ENCODE measurements at places on chromosomes 12 and 14.
A peak's percentile ranks its signal among the peaks of the same experiment; 100 is the strongest.

GRCh38 chr12:118853634-118854033 lies 127.7 kb upstream of the SRRM4 start:
- no peak for DNase-seq

GRCh38 chr14:89331398-89331797 lies 85.6 kb downstream of the FOXN3 start:
- DNase-seq, result no peak

GRCh38 chr12:46110928-46111699 lies 120.7 kb upstream of the SCAF11 start:
- no peak for DNase-seq

DNA sequence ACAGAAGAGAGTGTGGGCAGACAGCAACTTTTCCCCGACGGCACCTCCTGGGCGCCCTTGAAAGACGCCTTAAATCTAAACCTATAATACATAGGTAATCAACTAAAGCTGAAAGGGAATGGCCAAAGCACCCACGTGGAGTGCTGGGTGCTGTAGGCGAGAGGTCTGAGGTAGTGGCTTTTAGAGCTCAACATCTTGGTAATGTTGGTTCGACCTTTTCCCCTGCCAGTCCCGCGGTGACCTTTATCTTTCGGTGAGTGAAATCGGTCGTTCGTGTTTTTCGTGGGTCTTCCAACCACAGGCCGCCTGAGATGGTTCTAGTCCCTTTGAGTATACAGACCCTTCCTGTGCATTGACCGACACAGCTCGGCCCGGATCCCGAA lies 9.1 kb downstream of the OR6S1 start:
- DNase-seq, result no peak

DNA sequence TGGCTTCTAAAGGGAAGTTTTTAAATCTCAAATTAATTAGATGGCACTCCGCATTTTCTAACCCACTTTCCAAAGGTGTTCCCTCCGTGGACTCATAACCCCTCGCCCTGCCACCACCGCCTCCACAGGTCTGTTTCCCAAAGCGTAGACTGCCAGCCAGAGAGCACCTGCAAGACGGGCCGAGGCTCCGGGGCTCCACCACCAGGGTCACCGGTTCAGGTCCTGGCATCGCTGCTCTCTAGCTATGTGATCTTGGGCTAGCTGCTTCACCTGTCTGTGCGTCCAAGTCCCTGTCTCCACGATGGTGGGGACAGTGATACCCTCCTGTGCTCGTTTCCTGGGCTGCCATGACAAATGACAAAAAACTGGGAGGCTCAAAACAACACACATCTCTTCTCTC lies 11.5 kb downstream of the RIMBP2 start:
- no peak for DNase-seq

- no peak for DNase-seq
Measured at GRCh38 chr12:14601692-14602478, 34.2 kb upstream of the PLBD1 start.

DNA sequence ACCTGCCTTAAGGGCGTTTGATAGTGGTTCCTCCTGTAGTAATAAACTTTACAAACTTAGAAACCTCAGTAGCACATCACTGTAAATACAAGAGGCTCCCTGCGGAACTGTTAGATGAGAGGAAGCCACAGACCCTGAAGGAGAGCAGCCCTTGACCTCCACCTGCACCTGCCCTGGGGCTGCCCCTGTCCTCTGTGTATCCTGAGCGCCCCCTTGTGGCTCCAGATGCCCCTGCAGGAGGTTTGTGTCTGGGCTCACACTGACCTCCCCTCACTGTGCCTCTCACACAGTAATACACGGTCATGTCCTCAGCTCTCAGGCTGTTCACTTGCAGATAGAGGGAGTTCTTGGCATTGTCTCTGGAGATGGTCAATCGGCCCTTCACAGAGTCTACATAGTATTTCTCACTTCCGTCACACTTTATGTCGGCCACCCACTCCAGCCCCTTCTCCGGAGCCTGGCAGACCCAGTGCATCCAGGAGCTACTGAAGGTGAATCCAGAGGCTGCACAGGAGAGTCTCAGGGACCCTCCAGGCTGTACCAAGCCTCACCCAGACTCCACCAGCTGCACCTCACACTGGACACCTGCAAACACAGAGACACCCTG lies 1059.8 kb downstream of the TMEM121 start:
- peak; percentile 25 for DNase-seq

GRCh38 chr14:92515546-92516343 lies 2.2 kb downstream of the RIN3 start:
- DNase-seq, result no peak

GRCh38 chr12:47114481-47114892 lies 34.7 kb upstream of the AMIGO2 start:
- DNase-seq, result no peak

GRCh38 chr12:18415227-18415626 lies 153.9 kb downstream of the PIK3C2G start:
- no peak for DNase-seq

DNA sequence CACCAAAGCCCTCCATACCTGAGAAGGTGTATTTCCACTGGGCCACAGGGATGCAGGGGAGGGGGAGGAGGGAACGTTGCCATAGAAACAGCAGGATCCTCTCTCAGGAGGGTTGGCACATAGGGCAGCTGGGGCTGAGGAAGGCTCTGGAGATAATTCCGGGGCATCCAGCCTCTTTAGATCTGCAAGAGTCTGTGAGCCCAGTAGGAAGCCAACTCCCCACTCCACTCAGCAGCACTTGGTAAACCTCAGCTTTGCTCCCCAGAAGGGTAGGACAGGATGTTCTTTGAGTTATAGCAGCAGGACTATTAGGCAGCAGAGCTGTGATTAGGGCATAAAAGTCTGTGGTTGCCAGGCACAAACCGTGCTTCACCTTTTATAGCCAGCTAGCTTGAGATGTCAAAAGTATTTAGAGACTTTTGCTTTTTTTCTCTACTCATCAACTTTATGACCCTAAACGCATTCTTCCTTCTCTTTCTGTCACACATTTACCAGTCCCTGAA lies 7.8 kb upstream of the PLEKHG3 start:
- no peak for DNase-seq

DNA sequence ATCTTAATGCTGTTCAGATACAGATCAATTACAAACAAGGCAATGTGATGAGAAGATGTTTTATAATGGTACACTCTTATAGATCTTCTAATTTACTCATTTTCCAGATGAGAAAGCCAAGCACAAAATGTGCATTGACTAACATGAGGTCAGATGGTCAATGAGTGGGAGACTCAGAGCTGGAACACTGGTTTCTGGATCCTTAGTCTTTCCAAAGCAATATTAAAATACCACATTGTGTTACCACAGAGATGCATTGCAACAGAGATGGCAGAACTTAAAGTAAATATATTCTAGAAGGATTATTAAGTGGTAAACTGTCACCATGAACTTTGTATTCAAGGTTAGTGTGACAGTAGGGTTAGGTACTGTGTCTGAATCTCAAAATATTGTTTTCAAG lies 113.6 kb downstream of the SLC15A5 start:
- peak; percentile 20 for DNase-seq

DNA sequence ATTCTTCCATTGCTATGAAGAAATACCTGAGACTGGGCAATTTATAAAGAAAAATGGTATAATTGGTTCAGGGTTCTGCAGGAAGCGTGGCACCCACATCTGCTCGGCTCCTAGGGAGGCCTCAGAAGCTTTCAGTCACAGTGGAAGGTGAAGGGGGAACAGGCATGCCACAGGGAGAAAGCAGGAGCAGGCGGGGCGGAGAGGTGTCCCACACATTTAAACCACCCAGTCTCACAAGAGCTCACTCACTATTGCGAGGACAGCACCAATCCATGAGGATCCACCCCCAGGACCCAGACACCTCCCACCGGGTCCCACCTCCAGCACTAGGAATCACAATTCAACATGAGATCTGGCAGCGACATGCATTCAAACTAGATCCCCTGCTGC lies 56.0 kb upstream of the C14orf180 start:
- DNase-seq, result no peak

GRCh38 chr14:58626431-58626831 lies 11.3 kb upstream of the DACT1 start:
- DNase-seq, result no peak

GRCh38 chr12:1907652-1908611 lies 10.5 kb downstream of the CACNA2D4 start:
- DNase-seq, result no peak

DNA sequence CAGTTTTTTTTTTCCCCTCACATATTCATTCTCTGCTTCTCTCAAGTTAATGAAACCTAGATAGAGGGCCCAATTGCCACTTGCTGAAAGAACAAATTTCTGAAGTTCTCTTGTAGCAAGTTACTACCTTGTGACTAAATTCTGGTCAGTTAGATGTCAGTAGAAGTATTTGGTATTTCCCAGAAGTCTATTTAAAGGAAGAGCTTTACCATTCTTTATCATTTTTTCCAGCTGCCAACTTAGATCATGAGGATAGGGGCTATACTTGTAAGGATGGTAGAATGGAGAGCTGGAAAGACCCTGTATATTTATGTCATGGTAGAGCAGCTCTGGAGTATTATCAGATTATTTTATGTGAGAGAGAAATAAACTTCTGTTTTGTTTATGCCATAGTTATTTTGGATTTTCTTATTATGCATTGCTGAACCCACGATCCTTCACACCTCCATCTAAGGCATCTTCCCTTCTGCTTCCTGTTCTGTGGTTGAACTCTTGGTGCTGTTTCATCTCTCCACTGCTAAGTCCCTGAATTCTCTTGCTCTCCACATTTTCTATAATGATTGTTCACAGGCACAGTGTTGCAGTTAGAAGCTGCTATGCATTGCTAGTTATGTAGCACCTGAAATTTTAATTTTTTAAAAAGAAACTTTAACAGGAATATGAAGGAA lies 25.9 kb downstream of the FUT8 start:
- no peak for DNase-seq

- no peak for DNase-seq
Measured at GRCh38 chr12:48985475-48985897, 7.4 kb downstream of the WNT1 start.

DNA sequence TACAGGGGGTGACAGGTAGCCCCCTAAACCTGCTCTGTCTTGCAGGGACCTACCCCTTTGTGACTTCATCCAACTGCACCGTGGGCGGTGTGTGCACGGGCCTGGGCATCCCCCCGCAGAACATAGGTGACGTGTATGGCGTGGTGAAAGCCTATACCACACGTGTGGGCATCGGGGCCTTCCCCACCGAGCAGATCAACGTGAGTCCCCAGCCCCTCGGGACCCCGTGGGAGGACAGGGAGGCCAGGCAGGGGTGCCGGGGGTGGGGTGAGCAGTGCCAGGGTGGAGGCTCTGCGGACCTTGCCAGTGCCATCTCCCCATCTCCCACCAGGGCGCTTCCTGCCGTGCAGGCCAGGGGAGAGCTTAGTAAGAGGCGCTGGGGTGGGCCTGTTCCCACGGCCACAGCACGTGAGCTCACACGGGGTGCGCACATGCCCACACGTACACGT lies 11.1 kb upstream of the SIVA1 start:
- no peak for DNase-seq

GRCh38 chr12:806200-806791 lies 53.9 kb downstream of the WNK1 start:
- no peak for DNase-seq

DNA sequence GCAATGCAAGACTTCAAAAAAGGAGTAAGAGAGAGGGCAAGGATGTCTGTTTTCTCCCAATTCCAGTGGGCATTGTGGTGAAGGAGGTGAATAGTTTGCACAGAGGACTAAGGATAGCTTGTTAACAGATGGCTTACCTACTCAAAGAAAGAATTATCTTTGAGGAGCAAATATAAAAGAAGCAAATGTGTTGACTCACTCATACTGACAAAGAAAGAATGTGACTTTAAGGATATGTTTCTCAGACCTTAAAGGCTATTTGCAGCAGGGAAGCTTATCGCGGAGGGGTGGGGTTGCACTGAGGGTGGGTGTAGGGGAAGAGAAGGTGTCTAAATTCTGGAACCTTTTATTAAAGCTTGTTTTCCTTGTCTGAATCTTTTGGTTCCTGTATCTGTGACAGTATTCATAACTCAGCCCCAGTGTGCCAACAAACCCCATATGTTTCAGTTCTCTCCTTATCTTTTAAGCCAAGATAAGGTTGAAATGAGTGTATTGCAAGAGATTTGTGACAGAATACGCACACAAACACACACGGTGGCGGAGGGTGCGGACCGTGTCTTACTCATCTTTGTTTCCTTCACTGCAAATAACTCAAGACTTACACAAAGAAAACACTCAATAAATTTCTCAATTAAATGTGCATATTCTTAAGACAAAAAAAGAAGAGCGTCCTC lies 146.4 kb upstream of the ARID2 start:
- no peak for DNase-seq

- no peak for DNase-seq
Measured at GRCh38 chr12:71504476-71504875, 64.9 kb downstream of the LGR5 start.

DNA sequence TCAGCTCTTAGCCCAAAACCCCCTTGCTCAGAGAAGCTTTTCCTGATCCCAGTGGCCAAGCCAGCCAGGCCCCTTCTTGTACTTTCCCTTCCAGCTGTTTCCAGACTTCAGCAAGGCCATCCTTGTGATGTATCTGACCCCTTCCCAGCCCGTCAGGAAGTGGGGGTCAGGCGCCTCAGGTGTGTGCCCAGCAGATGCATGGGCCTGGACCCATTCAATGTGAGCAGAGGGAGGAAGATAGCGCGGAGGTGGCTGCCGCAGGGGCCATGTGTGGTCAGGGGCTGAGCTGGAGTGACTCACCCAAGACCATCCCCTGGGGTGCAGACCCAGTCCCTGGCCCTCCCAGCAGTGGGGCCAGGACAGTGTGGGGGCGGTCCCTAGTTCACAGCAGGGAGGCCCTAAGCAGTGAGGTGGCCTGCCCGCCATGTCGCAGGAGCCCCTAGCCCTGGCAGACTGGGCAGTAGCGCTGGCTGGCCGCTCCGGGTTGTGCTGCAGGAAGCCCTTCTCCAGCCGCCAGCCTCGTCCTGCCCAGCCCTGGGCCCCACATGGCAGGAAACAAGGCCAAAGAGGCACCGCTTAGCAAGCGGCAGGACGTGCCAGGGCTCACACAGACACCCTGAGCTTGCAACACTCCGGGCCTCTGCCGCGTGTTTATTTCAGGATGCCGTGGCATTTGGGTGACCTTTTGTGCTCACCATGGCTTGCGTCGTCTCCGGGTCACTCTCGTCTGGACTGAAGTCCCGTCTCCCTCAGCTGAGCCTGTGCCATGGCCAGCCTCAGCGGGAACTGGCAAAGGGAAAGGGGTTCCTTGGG lies 12.0 kb downstream of the ADSS1 start:
- DNase-seq, result no peak

- peak; percentile 65 for DNase-seq
Measured at GRCh38 chr14:49861699-49862088, 9.1 kb upstream of the NEMF start.

GRCh38 chr14:61925043-61925442 lies 162.8 kb downstream of the SNAPC1 start:
- no peak for DNase-seq

- DNase-seq, result no peak
Measured at GRCh38 chr12:98828802-98829600, 183.9 kb downstream of the APAF1 start.

Measured in AML-193 (cell line).